NCI-H446 treated with DMSO at 0.1 percent for 48 hours (cell line): ENCODE measurements at places on chromosomes 6 and 20.

GRCh38 chr6:142518126-142518525 is 216.3 kb downstream of the ADGRG6 start:
- no peak for DNase-seq

DNA sequence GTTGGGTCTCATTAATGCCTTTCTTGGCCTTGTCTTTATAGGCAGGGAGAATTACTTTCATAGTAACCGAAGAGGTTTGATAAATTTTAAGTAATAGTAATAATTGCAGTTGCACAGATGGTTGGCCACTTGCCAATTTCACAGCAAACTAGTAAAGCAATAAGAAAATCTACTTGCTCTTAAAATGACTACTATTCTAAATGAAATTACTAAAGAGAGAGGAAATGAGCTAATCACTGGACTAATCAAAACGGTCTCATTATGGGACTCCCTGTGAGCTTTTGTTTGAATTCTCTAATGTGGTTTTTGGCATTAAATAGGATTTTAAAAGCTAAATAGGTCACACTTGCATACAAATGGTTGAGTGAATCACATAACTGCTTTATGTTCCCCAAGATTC is 227.4 kb upstream of the PLN start:
- DNase-seq = no peak

- no peak for DNase-seq
Observed at GRCh38 chr6:7431313-7431673, 41.7 kb downstream of the RIOK1 start.

DNA sequence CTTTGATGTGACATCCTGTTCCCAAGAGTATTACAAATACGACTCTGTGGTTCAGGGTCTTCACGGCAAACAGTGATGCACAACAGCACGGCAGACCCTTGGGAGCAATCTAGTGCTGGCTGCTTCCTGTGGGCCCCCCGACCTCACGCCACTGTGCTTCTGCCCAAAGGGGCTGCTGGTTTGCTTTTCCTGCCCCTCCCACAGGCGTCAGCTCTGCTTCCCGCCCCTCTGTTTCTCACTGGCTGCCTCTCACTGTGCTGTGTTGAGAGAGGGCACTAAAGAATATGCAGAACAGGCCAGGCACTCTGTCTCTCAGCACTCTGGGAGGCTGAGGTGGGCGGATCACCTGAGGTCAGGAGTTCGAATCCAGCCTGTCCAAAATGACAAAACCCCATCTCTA is 554.5 kb upstream of the AGPAT4 start:
- DNase-seq = no peak

GRCh38 chr20:49886571-49887213 is 28.6 kb downstream of the SPATA2 start:
- DNase-seq = no peak

- no peak for DNase-seq
Observed at GRCh38 chr20:40654876-40655275, 34.2 kb downstream of the MAFB start.

- no peak for DNase-seq
Observed at GRCh38 chr6:52046456-52046855, 41.0 kb downstream of the PKHD1 start.

GRCh38 chr20:15011631-15012030 is 674.2 kb upstream of the FLRT3 start:
- DNase-seq = no peak

GRCh38 chr6:55957961-55958422 is 82.6 kb upstream of the BMP5 start:
- DNase-seq = no peak

DNA sequence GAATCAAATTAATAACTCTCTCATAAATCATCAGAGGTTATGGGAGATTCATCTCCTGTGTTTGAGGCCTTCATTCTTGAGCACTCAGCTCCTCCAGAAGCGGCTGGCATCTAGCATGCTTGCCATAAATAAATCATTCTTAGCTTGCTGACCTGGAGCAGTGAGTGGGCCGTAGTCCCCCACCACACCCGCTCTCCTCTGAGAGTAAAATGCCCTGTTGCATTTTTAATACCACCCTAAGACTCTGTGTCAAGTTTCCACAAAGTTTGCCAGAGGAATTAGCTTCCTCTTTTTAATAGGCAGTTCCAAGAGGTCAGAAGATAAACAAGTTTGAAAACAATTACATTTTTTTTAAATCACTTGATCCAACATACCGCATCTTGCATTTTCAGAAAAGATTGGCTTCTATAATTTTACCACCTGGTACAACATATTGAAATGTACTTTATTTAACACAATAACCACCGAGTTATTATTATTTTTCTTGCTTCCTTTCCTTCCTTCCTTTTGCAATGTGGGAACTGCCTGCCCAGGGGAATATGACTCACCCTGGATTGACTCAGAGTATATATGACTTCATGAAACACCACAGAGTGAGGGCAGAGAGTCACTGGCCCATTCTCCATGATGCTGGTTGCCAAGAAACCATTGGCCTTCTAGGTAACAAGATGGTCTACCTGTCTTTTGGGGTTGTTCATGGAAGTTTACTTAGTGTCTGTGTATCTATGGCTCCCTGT is 29.4 kb upstream of the CLIC5 start:
- no peak for DNase-seq

- DNase-seq = no peak
Observed at GRCh38 chr20:50370036-50370566, 140.1 kb upstream of the PTPN1 start.

GRCh38 chr20:19964289-19965265 is 52.6 kb upstream of the NAA20 start:
- no peak for DNase-seq

- no peak for DNase-seq
Observed at GRCh38 chr20:58634521-58635278, 16.4 kb upstream of the STX16 start.
